ENCODE measurements at places on chromosomes 6 and 20. TPM values are rescaled to one million over a fixed set of nuclear protein-coding genes. Genes with fewer than 3 reads are reported as not detected.

DNA sequence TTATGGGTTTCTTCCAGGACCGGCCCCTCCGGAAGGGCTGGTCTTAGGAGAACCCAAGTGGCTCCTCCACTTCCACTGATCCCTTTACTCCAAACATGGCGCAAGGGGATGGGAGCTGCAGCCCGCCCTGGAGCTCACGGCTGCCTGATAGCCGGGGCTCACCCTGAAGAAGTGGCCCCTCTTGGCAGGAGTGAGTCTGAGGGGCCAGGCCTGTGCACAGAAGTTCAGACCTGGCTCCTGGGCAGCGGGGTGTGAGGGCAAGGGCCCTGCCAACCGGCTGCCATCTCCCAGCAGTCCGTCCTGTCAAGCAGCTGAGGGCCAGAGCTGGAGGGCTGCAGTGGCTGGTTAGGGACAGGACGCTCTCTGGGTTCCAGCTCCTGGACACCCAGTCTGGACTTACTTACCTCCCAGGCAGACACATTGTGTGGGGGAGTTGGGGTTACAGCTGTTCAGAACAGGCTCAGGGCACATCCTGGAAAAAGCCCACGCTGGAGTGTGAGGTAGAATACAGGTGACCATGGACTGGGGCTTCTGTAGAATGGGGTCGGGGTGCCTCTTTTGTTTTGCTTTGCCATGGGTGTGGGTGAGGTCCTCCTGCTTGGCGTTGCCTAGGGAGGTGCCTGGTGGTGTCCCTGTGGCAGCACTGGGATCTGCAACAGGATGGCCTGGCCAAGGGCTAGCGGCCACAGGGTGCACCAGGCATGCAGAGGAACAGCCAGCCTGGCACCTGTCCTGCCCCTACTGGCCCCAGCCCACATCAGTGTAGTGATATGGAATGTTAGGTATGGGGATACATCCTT, 88.4 kb downstream of the ASXL1 start:
- DNase-seq = peak; percentile 6

DNA sequence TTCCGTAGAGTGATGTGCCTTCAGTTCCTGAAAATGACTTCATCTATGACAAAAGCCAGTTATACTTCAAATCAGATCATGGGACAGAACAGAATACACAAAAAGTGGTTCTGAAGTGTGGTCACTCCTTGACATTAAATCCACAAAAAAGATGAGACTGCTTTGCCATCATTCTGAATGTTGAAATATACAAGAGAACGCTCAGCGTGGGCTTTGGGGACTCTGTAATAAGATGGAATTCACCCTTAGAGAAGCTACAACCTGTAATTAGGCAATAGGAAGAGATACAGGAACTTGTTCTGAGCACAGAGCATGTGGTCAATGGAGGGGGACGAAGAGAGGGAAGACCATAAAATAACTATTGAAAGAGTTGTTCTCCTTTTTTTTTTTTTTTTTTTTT, 184.3 kb downstream of the CARMIL1 start:
- DNase-seq = no peak

GRCh38 chr6:54847799-54848597, 1.4 kb downstream of the FAM83B start:
- no peak for DNase-seq

DNA sequence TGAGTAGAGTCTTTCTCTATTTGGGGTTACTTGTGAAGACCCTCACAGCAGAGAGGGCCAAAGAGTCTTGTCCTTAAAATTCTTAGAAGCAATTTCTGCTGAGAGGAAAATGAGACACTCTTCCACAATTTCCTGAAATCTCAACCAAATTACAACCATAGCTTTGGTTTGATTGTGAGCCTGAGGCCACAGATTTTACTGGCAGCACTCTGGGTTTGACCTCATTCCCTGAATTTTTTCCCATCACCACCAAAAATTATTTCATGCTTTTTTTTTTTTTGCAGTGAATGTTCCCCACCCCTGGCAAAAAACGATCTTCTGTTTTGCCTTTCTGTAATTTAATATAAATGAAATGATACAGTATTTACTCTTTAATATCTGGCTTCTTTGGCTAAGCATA, 125.5 kb downstream of the THEMIS start:
- DNase-seq = no peak

- DNase-seq = no peak
These were observed 67.8 kb downstream of the RNF182 start for GRCh38 chr6:13992417-13993055.

- peak; percentile 3 for DNase-seq
These were observed 2.2 kb downstream of the SRSF3 start for GRCh38 chr6:36596356-36596755.

GRCh38 chr20:48789185-48789668, 38.6 kb downstream of the PREX1 start:
- DNase-seq = no peak

DNA sequence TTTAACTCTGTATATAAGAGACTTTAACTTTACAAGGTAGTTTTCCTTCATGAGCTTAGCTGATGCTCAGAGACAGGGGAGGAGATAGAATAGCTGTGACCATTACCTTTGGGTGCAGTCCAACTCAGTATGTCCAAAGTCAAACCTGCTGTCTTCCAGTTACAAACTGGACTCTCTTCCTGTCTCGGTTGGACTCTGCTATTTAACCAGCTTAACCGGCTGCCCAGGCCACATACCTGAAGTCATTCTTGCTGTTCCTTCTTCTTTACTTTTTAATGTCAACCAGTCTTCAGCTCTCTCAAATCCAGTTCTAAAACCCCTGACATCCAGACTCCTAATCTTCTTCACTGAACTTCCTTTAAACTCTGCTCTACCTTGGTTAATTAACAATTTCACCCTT, 138.3 kb upstream of the TSHZ2 start:
- DNase-seq = no peak

GRCh38 chr6:167053895-167054530, 54.8 kb downstream of the CEP43 start:
- no peak for DNase-seq

DNA sequence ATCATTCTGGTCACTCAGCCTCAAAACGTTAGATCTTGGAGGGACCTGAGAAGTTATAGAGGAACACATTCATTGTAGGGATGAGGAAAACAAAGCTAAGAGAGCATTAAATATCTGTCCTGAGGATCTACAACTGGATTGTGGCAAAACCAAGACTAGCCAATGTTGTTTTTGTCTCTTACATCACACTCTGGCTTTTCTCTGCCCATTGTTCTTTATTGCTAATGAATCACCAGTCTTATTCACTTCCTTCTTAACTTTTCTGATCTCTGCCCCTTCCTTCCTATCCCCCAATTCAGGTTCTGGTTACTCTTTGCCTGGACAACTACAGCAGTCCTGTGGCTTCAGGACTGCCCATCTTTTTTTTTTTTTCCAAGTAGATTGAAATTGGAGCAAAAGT, 57.0 kb upstream of the PREP start:
- DNase-seq = no peak

- no peak for DNase-seq
These were observed 59.2 kb upstream of the SLC22A23 start for GRCh38 chr6:3516092-3516491.

- DNase-seq = no peak
These were observed 269.3 kb downstream of the ARHGAP18 start for GRCh38 chr6:129440691-129441090.

DNA sequence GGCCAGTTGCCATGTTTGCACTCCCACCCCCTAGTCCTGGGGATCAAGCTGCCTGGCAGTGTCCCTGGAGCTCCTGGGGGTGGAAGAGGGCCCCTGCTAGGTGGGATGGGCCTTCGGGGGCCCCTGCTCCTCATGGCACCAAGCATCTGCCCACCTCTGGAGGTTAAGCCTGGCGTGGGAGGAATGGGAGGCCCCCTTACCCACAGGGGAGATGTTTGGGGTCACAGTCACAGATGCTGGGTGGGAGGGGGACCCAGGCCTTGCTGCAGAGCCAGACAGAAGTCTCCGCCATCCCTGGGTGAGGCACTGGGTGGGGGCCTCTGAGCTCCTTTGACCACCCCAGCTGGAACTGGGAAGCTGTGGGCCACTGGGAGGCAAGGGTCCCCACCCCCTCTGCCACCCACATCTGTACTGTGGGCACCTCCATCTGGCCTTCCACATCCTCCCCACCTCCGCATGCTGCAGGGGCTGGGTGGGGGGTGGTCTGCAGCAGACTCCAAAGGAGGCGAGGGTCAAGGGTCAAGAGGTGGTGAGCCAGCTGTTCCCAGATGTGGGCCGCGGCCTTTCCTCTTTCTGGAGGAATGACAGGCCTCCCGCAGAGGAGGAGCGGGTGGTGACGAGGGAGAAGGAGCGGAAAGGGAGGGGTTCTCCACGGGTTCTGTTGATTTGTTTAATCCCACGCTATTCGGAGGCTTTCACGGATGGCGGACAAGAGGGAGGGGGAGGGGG, 41.5 kb downstream of the YTHDF1 start:
- DNase-seq = no peak

SCRT2 gene
- total RNA-seq = not detected

WTAP gene
- 119 TPM for total RNA-seq

FAM162B gene
- total RNA-seq = 0.55 TPM

ZBP1 gene
- total RNA-seq = 1.6 TPM

SYNJ2 gene
- 35.0 TPM for total RNA-seq

NKX2-4 gene
- total RNA-seq = not detected

TRDN gene
- total RNA-seq = not detected
